ENCODE measurements at places on chromosomes 16 and 17.
A peak's percentile ranks its signal among the peaks of the same experiment; 100 is the strongest.

DNA sequence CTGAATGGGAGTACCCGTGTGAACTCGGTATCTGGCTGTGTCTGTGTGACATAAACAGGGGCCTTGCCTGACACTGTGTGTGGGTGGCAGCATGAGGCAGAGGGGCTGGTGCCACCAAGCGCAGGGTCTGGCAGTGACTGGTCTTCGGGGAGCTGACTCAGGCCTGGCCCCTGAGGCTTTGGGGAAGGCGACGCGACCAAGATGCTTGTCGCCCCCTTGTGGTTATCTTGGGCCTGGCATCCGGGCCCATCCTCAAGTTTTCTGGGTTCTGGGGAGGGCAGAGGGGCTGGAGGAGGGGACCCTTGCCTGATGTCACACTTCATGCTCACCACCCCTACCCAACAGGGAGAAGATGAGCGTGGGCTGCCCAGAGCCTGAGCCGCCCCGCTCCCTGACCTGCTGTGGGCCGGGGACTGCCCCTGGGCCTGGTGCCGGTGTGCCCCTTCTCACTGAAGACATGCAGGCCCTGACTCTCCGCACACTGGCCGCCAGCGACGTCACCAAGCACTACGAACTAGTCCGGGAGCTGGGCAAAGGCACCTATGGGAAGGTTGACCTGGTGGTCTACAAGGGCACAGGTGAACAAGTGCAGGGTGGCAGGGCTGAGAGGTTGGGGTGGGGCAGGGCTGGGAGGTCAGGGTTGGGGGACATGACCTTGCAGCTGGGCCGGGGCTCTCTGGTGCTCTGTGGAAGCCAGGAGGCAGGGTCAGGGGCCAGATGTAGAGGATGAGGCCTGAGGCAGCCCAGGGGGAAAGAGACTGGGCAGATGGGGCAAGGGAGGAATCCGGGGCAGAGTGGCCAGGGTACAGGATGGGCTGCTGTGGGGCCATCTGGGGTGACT is 24.9 kb downstream of the SBK1 start:
- peak; percentile 16 for DNase-seq

GRCh38 chr17:50349243-50349600 is 3.3 kb downstream of the XYLT2 start:
- DNase-seq = no peak

- no peak for DNase-seq
Measured at GRCh38 chr16:4495766-4496165, 19.6 kb downstream of the HMOX2 start.

DNA sequence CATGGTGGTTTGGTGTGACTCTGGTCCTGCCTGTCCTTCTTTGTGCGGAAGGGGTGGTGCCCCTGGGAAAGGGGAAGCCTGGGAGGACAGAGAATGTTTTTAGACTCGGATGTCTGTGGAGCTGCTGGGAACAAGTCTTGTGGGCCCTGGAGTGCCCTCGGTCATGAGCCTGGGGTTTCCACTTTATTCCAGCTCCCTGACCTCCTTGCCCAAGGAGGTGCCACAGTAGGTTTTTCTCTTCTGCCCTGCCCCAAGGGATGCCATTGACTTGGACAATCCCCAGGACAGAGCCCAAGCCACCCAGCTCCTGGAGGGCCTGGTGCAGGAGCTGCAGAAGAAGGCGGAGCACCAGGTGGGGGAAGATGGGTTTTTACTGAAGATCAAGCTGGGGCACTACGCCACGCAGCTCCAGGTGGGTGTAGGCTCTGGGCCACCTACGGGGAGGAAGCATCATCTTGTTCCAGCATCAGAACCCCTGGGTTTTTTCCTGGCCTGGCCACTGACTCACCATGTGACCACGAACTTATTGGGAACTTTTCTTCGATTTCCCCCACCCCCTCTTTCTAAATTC is 1.4 kb downstream of the STAT5A start:
- DNase-seq = no peak

- no peak for DNase-seq
Measured at GRCh38 chr17:40517286-40517662, 15.9 kb upstream of the TNS4 start.

- DNase-seq = no peak
Measured at GRCh38 chr17:75838410-75838809, 5.8 kb downstream of the UNC13D start.

DNA sequence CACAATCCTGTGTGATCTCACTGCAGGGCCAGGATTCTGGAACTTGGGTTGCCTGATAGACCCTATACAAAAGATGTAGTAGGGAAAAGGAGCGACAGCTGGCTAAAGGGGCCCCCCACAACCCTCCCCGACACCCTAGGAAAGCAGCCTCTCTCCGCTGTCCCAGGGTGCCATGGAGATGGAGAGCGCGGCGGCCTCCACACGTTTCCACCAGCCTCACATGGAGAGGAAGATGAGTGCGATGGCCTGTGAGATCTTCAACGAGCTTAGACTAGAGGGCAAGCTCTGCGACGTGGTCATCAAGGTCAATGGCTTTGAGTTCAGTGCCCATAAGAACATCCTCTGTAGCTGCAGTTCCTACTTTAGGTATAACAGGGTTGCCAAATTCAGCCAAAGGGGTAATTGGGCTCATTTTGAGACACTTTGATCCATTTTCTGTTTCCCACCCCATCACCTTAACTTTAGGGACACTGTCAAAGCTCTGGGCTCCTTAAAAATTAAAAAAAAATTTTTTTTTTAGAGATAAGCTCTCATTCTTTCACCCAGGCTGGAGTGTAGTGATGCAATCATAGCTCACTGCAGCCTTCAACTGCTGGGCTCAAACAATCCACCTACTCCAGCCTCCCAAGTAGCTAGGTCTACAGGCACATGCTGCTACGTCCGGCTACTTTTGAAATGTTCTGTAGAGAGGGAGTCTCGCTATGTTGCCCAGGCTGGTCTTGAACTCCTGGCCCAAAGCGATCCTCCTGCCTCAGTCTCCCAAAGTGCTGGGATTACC is at the start of gene KLHL10:
Gene KLHL10, plus strand, starts transcription at position 65 of the 778 bp plus-strand sequence. Its CDS starts 108 bp downstream, at position 173.
- no peak for DNase-seq

DNA sequence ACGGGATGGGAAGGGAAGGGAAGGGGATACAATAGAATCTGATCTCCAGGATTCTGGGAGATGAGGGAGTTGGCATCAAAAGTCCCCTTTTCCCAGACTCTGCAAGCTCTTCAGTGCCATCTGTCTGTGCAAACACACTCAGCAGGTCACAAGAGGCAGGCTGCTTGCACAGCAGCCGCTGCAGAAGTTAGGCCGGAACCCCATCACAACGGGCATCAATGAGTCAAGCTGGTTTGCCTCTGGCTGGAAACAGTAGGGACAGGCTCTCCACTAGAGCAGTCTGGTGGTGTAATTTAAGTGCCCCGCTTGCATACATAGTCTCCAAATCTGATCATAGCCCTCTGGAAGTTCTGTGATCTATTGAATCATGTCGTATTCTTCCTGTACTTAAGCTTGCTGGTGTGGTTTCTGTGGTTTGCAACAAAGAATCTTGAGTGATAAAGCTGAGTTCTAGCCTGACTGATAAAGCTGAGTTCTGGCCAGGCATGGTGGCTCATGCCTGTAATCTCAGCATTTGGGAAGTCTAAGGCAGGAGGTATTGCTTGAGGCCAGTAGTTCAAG is 33.7 kb upstream of the KDM8 start:
- peak; percentile 70 for DNase-seq

GRCh38 chr16:22375117-22375962 is 921 bp upstream of the CDR2 start:
- no peak for DNase-seq

GRCh38 chr16:12927591-12927990 is 26.2 kb downstream of the SHISA9 start:
- no peak for DNase-seq

DNA sequence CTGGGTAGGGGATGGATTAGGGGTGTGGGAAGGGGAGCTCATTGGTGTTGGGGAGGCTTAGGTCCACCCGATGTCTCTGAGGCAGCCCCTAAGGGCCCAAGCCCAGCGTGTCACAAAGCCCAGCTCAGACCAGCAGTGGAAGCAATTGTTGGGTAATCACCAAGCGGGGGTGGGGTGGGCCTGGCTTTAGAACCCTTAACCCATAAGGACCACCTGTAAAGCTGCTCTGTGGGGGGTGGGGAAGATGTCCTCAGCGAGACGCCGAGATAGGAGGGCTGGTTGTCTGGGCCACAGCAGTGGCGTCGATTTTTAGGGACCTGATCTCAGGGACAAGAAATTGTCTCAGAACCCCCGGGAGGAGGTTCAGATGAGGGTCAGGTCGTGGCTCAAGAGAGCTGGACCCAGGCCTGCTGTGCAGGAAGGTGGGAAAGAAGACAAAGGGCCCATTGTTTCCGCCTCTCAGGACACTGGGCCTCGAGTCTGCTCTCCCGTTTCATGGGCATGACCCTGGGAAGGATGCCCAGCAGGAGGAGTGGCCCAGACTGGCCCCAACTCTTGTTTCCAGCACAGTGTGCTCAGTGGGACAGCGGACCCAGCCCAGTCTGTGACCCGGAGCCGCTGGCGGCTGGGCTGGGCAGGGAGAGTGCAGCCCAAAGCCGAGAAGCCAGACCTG is 15.9 kb downstream of the ST6GALNAC2 start:
- no peak for DNase-seq

DNA sequence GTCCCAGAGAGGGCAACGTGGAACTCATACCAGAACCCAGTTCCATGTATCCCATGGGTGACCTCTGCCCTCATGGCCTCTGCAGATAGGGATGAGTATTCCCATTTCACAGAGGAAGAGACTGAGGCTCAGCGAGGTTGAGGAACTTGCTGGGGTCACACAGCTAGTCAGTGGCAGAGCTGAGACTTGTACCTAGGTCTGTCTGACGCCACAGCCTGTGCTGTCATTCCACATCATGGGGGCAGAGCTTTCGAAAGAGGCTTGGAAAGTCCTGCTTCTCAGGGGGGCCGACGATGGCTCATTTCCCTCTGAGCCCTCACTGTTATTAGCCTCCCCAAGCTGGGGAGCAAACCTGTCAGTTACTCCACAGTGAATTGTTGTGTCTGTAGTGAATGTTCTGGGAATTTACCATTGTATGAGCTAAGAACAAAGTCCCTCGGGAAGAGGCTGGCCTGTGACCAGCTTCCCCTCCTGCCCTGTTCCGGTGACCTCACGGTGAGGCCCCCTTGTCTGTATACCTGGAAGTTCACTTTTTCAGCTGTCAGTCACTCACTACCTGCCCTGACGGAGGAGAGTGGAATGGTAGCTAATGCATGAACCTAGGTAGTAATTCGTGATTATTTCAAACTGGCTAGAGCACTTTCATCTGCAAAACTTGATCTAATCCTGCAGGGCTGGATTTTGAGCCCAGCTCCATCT is 8.9 kb downstream of the METTL22 start:
- DNase-seq = no peak

GRCh38 chr17:32664936-32665583 is 178.3 kb downstream of the CDK5R1 start:
- DNase-seq = no peak

DNA sequence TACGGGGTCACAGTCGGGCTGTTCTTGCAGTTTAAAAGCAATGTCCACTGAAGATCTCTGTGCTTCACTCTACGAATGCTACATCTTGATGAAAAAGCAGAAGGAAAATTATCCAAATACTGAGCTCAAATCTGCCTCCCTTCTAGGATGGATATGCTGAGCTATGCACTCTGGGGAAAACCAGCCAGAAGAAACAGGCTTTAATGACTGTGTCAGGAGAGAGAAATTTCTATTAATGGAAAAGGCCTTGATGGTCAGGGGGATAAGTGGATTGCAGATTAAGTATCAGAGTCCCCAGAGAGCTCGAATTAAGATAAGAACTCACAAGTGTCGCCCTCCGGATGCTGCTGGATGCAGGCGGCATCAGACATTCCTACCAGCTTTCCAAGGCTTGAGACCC is 39.6 kb upstream of the RCVRN start:
- no peak for DNase-seq

DNA sequence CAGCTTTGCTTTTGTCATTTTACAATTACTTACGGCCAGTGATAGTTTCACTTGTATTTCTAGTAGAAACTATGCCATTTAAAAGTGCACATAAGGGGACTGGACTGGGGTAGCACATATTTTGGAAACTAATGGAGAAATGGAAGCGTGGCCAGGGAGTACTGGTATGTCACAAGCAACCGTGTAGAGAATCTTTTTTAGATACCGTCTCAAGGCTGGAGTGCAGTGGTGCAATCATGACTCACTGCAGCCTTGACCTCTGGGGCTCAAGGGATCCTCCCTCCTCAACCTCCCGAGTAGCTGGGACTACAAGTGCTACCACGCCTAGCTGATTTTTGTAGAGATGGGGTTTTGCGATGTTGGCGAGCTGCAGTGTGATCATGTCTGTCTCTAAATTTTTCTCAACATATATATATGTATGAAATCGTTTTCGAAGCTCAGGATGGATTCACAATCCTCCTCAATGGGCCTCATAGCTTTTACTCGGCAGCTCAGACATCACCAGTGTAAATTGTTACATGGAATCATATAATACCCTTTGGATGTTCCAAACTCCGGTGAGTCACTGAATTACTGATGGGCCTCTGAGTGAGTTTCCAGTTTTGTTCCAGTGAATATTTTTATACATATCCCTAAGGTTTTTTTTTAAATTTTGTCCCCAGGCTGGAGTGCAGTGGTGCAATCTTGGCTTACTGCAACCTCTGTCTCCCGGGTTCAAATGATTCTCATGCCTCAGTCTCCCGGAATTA is 51.7 kb downstream of the ZNF778 start:
- DNase-seq = peak; percentile 78

GRCh38 chr16:20768818-20769217 is 5.0 kb downstream of the ACSM3 start:
- DNase-seq = no peak

- no peak for DNase-seq
Measured at GRCh38 chr16:51355195-51355594, 204.1 kb upstream of the SALL1 start.

DNA sequence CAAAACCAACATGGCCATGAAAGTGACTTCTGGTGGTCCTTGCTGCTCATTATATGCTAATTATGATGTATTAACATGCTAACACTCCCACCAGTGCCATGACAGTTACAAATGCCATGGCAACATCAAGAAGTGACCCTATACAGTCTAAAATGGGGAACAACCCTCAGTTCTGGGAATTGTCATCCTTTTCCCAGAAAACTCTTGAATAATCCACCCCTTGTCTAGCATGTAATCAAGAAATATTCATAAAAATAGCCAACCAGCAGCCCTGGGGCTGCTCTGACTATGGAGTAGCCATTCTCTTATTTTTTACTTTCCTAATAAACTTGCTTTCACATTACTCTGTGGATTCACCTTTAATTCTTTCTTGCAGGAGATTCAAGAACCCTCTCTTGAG is 35.9 kb downstream of the DNAJA2 start:
- no peak for DNase-seq

Data from fibroblast of gingiva (primary cell).